ENCODE measurements at places on chromosomes 7 and 10.

DNA sequence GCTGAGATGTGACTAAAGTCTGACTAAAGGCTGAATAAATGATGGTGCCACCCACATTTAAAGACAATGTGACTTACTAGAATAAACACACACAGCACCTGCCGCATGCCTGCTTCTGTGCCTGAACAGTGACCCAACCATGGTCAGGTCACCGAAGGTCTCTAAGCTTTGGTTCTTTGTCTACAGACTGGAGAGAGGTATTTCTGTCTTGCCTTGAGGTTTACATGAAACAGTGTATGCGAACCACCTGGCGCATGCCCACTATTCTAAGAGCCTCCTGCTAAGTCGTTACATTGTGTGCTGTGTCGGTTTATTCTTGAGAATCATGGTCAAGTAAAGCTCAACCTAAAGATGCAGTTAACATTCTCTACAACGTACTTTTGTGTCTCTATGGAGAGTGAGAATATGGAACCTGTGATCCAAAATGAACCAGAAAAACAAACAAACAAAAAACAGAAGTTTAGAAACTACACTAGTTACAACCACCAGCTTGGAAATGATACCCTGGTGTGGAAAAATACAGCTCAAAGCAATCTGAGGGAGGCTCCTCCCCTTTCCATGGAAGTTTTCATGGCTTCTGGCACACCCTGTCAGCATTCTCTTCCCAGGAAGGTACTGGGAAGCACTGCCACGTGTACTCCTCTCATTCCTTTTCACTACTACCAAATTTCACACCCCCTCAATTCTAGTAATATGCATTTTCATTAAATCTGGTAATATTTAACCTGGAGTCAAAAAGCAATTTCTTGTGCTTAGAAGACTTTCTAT lies 40.0 kb downstream of the VOPP1 start:
- no peak for DNase-seq

DNA sequence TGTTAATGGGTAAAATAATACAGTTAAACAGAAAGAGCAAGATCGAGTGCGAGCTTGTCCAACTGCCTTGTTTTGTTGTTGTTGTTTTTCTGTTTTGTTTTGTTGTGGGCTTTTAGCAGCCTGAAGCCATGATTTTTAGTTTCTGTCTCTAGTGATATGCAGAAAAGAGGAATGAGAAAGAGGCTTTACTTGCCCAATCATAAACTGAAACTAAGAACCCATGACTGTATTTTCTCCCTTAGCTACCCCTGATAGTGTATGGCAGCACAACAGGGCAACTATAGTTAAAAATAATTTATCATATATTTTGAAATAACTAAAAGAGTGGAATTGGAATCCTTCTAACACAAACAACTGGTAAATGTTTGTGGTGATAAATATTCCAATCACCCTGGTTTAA lies 493.9 kb downstream of the GLRX3 start:
- DNase-seq = no peak

- no peak for DNase-seq
Measured at GRCh38 chr10:126407831-126408230, 19.6 kb upstream of the ADAM12 start.

- DNase-seq = no peak
Measured at GRCh38 chr10:45374350-45375052, 485 bp downstream of the ALOX5 start.

- no peak for DNase-seq
Measured at GRCh38 chr7:153320005-153320404, 560.5 kb downstream of the ACTR3B start.

- no peak for DNase-seq
Measured at GRCh38 chr10:11631890-11632587, 20.6 kb upstream of the USP6NL start.

DNA sequence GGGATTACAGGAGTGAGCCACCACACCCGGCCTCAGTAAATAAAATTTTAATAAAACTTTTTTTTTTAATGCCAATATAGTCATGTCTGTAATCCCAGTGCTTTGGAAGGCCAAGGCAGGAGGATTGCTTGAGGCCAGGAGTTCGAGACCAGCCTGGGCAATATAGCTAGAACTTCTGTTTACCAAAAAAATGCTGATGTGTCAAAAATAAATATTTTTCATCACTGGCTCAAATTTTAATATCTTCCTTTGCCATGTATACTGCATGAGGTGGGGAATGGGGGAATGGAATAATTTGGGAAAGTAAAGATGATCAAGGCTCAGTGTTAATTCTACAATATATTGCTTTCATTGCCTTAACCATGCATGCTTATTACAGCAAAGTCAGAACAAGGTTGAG lies 10.7 kb upstream of the RHBDD2 start:
- DNase-seq = no peak

GRCh38 chr7:50312250-50313162 lies 8.0 kb downstream of the IKZF1 start:
- DNase-seq = no peak

DNA sequence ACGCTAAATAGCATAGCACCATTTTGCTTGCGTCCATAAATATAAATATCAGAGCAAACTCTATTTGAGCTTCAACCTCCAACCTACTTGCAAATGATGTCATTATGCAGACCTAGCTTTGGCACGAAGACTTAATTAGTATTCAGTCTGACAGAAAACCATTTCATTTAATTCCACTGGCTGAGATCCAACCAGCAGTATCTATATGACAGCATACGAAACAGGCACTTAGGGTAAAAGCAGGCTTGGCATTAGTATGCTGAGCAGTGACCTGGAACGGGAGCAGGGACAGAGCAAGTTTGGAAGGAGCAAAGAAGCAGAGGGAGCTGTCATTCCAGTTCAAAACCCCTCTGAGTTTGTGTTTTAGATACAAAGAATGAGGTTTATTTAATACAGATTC lies 312.5 kb upstream of the CHRM2 start:
- no peak for DNase-seq

DNA sequence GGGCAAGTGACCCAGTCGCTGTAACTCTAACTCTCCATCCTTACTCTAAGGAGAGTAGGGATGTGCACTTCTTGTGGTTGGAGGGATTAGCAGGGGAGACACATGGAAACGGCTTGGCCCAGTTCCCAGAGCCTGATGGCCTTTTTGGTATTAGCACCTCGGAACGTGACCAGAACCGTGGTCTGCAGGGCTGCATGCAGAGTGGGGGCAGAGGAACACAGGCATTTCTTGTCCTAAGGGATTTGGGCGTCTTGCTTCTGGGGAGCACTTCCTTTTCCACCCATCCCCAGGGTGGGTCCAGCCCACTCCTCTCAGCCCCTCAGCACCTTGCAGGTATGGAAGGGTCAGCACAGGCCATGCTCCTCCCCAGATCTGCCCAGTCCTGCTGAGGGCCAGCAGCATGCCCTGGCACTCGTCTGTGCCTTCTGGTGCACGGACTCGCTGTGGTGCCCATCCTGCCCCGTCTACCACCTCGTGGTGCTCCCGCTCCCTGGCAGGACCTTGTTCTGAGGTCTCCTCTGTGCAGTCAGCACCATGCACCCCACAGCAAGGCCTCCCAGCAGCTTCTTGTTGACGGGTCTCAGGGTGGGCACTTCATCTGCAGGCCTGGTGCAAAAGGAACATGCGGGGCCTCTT lies 109.6 kb downstream of the ACTR3B start:
- DNase-seq = no peak

- DNase-seq = no peak
Measured at GRCh38 chr10:77168861-77169260, 468.7 kb downstream of the KCNMA1 start.

DNA sequence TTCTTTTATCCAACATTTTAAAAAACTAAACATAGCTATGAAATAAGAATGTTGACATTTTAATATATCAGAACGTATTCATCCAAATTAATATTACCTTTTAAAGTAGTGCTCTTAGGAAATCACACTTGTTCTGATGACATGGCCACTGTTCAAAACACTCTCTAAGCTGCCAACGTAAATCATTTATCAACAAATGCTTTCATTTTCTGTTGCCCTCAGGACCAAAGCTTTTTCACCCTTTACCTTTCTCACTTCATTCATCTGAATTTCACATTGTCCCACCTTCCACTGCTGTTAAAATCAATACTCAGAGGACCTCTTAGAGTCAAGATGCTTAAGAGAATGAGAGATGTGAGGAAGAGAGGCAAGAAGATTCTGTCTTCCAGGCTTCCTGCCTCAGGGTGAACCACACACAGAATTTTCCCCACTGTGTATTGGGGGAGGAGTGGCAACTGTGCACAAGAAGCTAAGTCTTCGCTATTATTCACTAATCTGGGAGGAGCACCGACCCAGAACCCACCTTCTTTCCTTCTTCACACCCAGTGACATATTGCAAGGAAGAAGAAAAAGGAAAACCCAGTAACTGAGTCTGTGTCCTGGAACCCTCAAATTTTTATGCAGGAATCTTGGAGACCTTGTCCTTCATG lies 21.0 kb downstream of the HIBADH start:
- no peak for DNase-seq

DNA sequence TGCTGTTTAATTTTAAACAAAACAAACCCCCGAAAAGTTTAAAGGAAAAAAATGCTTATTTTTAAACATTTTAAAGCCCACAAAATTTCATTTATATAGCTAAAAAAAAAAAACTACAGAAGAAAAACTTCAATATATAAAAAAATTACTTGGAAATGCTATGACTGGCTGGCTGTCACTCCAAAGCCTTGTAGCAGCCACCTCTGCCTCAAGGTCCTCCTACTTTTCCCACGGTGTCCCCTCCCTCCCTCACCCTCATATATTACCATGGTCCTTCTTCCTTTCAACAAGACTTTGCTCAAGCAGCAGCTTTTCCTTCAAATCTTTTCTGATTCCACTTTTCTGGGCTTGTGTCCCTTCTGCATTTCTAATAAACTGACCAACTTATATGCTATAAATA lies 122.0 kb downstream of the TPK1 start:
- DNase-seq = no peak
